ENCODE measurements at places on chromosomes 3 and 15.

DNA sequence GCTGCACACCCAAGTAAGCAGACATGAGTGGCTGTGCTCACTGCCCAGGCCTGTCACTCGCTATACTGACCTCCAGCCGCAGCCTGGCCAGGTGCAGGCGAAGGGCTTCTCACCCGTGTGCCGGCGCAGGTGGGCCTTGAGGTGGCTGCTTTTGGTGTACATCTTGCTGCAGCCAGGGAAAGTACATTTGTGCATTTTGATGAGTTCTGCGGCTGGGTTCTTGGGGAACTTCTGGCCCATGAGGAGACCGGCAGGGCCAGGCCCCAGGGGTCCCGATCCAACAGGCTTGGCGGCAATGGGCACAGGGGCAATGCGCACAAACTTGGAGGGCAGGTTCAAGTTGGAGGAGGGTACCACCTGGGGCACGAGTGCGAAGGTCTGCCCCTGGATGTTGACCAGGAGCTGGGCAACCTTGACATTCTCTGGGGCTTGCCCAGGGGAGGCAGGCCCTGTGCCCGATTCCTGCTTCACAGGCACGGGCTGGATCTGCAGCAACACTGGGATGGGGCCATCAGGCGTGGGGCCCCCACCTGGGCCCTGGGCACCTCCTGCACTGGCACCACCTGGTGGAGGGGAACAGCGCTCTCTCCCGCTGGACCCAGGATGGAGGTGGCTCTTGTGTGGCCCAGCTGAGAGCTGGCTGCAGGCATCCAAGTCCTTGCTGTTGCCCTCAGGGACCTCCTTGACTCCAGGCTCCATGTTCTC, 5.3 kb downstream of the KLF15 start:
- DNase-seq, result no peak

DNA sequence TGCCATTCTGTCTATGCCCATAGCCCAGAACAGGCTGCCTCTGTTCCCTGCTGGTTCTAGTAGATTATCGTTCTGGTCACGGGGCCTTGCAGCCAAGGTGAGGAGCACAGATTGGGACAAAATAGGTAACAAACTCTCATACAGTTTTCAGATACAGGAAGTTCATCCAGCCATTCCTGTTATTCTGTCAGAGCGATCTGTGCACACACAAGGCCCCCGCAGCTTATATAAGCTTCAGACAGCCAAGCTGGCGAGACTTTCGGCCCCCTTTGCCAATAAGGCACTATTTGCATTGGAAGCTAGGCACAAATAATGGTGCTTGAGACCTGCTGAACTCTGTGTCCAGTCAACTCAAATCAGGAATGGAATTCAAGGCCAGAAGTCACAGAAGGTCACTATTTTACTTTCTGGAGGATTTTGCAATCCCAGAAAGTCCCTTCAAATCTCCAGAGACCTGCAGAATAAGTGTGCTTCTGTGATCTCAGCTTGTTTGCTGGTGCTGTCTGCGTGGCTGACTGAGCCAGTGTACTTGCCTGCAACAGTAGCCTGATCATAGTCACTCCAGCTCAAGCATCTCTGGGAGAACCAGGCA, 69.4 kb downstream of the BFSP2 start:
- DNase-seq, result no peak

DNA sequence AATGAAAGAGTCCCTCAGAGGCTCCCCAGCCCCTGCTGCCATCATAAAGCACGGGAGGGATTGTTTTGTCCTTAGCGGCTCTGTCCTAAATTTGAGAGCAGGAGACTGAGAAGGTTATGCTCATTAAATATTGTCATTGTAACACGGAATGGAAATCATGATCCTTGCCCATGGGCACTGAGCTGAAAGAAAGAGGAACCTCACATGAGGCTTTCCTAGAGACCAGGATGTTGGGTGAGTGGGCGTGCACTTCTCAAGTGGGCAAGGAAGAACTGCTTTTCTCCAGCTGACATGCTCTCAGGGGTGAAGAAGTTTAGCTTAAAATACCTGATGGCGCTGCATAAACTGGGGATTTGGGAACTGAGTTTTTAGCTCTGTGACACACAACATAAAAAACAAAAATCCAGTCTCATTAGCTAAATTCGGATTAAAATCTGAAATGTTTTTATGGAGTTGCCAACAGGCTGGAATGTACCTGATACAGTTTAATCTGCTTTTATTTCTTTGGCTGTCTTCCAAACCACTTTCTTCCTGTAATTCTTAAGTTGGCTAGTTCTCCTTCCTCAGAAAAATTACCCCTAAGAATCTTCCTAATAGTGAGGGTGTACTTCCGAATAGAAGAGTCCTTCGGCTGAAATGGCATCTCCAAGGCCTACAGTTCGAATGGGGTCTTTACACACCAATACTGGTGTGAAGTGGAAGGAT, 31.7 kb downstream of the ADPGK start:
- no peak for DNase-seq

DNA sequence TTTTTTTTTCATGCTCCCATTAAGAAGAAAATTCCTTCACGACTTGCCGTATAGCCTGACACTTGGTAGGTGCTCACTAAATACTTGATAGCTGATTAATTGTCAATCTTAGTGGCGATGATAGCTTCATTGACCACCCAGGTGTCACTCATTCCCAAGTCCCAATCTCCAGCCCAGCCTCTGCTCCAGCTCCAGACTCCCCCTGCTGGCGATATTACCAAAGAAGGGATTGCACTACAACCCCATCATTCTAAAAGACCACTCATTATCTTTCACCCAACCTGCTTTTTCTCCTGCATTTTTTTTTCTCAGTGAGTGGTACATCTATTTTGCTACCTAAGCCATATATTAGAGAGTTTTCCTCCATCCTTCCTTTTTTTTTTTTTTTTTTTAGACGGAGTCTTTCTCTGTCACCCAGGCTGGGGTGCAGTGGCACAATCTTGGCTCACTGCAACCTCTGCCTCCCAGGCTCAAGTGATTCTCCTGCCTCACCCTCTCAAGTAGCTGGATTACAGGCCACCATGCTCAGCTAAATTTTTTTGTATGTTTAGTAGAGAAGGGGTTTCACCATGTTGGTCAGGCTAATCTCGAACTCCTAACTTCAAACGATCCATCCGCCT, 19.5 kb upstream of the COMMD2 start:
- peak; percentile 54 for DNase-seq

GRCh38 chr3:15300323-15301078, 31.9 kb downstream of the SH3BP5 start:
- DNase-seq, result peak; percentile 84

DNA sequence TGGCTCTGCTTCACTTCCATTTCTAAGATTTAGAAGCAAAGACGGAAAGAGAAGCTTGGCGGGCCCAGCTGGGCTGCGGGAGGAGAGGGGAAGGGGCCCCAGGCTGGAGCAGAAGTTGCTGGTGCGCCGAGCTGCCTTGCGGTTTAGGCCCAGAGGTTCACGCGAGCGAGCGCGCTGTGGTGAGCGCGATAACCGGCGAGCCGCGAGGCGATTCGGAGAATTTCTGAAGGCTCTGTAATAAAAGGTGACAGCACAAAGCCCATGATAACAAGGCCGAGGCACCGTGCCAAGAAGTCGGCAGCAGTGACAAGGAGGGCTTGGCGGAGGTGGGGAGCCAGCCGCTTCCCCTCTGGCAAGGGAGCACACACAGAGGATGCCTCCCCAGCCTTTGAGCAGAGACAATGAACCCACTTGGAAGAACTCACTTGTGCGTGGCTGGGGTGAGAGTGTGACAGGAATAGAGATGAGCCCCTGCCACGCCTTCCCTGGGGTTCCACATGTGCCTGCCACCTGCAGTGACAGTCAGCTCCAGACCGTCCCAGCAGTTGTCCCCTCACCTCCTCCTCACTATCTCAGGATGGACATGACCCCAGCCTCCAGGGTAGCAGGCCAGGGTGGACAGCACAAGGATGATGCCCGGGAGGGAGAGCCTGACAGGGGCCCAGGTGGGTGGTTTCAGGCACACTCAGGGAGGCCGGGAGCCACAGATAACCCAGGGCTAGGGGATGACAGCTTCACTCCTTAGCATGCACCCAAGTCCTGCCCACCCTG, 315.2 kb downstream of the UACA start:
- no peak for DNase-seq

DNA sequence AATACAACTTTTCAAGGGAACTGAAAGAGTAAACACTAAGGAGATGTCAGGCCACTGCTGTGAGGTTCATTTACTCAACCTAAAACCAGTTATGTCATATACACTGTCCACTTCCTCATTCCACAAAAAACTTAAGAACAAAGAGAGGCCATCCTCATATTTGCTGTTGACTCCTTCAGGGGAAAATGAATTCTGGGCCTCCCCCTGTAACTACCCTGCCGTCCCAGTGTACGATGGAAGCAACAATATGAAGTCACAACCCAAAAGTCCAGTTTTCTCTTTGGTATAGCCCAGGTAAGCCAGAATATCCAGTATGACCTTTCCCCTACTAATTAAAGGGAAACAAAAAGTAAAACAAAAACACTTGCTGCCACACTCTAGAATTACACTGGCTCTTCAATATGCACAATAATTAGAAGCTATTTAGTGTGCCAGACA, 16.2 kb downstream of the CEP152 start:
- peak; percentile 50 for DNase-seq

DNA sequence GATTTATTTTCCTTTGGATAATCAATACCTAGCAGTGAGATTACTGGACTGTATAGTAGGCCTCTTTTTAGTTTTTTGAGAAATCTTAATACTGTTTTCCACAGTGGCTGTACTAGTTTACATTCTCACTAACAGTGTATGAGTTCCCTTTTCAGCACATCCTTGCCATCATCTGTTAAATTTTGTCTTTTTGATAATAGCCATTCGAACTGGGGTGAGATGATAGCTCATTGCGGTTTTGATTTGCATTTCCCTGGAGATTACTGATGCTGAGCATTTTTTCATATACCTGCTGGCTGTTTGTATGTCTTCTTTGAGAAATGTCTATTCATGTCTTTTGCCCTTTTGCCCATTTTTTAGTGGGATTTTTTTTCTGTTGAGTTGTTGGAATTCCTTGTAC, 210.8 kb downstream of the CGGBP1 start:
- DNase-seq, result no peak

DNA sequence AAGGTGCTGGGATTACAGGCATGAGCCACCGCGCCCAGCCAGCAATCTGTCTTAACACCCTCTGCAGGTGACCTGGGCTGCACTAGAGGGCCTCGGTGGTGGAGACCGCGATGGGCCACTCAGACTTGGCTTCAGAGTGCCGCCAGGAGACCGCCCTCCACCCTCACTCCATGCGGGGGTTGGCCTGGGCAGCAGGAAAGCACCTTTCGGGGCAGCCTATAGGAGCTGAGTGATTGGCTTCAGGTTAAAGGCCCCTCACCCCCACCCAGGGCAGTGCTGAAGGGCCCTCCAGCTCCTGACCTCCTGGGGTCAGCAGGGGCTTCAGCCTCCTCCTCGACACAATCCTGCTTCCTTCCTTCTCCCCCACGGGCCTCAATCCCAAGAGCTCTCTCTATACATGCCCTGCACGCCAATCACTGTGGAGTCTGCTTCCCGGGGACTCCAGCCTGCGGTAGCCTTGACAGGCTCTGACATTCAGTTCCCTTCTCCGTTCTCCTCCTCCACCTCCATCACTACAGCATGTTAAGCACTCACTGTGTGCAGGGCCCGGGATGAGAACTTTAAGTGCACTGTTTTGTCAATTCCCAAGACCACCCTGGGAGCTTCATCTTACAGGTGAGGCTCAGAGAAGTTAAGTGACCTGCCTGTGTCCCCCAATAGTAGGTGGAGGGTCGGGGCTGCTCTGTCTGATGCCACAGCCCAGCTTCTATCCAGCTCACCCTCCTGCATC, 225.3 kb downstream of the XXYLT1 start:
- DNase-seq, result no peak

- no peak for DNase-seq
These were observed 4.2 kb upstream of the TRAT1 start for GRCh38 chr3:108818404-108818803.

DNA sequence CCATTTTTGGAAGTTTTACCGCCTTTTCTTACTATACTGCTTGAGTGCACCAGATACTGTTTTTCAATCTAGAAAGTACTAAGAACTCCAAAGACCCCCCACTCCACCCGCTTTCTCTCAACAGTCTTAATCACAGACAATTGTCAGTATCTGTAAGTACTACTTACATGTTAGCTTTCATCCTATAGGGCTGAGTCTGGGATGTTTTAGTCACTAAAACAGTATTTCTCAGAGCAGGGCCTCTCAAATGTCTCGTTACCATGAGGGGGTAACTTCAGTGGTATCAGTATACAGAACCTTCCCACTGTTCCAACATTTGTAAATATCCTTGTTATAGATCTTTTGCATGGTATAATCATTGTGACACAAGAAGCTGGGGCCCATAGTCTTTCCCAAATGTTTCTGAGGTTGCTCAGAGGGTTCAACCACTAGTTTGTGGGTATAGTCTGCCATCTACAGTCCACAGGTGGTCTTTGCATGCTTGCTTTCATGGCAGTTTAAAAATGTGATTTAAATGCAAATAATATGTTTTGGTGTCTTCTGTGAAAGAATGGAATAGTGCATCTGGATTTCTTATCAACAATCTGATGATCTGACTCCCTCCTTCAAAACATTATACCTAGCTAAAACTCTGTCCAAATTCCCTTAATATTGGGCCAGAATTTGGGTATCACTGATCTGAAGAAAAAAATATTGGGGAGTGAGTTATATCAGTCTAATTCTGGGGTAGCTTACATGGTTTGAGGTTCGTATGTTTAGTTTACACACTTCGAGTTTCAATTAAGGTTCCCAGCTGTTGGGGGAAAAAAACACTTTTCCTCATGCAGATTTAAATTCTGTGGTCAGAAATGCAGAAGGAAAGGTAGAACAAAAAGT, 18.0 kb upstream of the DNAJC13 start:
- DNase-seq, result peak; percentile 62

DNA sequence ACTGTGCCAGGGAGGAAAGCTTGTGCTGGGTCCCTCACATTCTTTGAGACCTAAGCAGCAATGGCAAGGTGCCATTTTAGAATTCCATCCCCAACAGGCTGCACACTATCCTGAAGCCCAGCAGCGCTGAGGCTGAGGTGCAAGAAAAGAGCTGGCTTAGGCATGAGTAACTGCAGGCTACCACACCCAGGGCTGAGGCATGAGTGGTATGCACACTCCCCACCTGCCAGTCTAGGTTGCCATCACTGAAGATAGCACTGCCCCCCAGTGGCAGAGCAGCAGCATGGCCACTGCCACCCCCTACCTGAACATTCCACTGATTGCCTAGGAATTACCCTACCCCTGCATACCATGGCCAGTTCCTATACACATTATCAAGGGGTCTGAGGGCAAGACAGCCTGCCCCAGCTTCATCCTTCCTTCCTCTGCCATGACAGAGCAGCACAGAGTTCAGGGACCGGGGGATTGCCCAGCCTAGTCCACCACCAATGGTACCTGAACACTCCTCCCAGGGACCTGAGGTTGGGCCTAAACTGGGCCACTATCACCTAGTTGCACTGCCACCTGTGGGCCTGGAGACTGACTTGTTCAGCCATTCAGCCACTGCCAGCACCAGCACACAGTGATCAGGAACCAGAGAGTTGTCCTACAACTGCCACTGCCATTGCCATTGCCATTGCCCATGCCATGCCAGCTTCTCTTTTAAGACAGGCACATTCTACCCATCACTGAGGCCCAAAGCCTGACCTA, 129.8 kb downstream of the SATB1 start:
- peak; percentile 61 for DNase-seq

DNA sequence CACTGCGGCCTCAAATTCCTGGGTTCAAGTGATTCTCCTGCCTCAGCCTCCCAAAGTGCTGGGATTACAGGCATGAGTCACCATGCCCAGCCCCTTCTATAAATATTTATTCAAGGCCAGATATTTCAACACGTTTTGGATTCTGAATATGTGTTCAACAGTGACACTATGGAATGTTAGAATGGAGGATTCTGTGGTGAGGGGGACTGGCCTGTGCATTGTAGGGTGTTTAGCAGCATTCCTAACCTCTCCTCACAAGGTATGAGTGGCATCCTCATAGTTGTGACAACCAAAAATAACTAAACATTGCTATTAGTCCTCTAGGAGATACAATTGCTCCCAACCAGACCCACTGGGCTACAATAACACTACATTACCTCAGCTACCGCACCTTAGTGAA, 104.0 kb upstream of the ATP10A start:
- DNase-seq, result peak; percentile 50

All from EH (cell line).